NCI-H82 (cell line): ENCODE measurements at places on chromosomes 5 and 9.

GRCh38 chr9:6915635-6916034, 157.9 kb downstream of the KDM4C start:
- peak; percentile 8 for DNase-seq

DNA sequence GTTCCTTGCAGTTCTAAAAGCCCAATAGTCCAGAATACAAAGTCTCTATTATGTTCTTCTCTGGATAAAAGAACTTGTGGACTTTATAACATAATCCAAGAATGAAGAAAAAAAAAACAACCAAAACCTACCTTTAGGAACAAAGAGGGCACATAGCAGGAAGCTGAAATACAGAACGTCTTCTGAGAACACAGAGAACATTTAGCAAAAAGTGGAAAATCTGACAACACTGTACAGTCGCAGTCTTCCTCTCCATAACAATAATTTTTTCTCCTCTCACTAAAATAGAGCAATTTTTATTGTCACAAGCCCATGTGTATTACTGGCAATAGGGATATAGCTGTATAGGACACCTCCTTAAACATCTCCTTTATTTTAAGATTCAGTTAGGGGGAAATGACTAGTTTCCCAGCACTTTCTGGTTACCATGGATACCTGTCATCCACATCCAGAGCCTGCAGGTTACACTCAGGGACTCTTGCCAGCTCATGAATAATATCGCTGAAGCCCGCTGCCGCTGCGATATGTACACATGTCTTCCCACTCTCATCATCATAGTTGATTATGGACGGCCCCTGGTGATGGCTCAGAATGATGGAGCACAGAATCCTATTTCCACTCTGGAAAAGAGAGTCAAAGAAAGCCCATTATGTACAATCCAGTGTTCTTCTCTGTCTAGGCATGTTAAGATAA, 106.5 kb downstream of the ANKRD55 start:
- no peak for DNase-seq

DNA sequence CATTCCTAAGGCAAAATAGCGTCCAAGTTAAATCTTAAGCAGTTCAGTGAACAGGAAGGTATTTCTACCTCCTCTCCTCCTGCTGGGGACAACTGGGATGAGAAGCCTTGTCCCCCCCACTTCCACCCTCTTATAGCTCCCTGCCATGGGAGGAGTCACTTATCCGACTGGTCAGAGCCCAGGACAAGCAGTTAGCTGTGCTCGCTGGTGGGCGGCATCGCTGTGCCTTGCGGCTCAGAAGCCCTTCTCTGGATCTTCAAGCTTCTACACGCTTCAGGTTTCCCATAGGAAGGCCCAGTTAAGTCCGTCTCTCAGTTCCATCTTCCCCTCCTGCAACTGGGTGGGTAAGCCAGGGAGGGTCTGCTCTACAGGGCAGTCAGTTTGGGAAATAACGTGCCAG, 77.2 kb downstream of the PAX5 start:
- no peak for DNase-seq

DNA sequence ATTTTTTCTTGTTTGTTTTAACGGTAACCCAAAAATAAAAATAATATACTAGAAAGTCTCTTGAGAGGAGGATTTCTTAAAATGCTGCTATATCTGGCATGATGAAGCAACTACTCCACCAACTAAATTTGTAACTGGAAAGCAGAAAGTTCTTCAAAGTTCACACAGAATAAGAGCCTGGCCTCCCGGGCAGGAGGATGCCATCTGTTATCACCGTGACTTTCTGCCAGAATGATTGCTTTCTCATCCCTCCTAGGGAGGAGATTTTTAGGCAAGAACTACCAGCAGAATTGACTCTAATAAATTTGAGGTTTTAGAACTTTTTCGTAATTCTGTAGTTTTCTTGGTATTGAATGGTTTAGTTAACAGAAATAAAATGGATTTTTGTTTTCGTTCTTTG, 464.6 kb upstream of the ACTBL2 start:
- DNase-seq, result no peak

DNA sequence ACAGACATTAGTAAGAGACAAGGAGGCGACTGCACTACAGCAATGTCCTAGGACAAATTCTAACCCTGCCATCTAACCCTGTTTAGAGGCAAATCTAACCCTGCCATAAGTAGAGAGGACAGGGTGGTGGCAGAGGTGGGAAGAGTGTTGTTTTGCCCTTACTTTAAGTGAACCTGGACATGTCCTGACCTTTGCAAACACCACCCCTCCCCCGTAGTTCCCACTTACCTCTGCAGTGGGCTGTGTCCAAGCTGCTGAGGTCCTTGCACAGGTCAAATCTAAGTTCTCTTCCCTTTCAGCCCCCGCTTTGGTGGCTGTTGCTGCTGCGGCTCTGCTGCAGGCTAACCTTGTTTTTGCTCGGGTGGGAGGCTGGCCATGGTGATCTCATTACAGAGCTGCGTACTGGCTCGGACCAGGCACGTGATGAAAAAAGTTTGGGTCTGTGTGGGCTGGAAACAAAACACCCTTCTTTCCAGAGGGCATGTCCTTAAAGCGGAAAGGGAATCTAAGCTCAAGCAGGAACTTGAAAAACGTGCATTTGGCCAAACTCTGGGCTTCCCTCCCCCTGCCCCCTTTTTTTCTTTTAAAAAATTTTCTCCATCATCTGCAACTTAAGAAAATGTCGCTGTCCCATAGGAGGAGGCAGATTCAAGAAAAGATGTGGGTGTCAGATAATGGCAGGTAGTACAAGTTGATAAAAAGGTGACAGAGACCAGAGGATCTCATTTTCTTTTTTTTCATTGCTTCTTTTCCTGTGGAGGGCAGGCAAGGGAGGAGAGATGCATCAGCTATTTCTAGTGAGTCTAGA, at the start of gene FAXDC2:
FAXDC2 (minus strand) TSS at position 349 of the 808 bp plus-strand sequence. CDS start 12,425 bp downstream, outside the sequence.
- peak; percentile 44 for DNase-seq

DNA sequence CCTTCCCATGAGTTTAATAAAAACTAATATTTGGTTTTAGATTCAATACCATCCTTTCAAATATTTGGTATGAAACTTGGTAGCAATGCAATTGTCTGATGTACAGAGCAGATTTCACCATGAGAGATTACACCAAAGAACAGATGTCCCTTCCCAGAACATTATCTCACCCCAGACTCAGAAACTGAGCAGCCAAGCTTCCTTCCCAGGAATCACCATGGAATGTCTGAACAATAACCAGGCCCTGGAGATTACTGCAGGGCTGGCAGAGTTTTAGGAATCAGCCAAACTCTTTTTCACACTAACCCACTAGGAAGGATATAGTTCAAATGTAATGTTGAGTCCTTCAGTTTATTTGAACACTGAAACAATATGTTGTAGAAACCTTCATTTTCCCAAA, 23.9 kb downstream of the CLTA start:
- peak; percentile 82 for DNase-seq

DNA sequence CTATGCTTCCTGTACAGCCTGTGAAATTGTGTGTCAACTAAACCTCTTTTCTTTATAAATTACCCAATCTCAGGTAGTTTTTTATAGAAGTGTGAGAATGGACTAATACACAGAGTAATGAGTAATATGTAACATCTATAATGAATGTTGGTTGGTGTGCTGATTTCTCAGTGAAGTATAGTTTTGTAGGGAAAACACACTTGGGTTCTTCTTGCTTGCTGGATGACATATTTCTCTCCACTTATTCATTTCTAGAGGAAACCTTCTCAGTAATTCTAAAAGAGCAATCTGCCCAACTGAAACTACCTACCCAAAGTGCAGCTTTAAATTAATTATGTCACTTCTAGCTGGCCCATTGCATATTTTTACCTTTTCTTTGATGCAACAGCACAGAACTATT, 81.1 kb upstream of the RORB start:
- DNase-seq, result no peak

DNA sequence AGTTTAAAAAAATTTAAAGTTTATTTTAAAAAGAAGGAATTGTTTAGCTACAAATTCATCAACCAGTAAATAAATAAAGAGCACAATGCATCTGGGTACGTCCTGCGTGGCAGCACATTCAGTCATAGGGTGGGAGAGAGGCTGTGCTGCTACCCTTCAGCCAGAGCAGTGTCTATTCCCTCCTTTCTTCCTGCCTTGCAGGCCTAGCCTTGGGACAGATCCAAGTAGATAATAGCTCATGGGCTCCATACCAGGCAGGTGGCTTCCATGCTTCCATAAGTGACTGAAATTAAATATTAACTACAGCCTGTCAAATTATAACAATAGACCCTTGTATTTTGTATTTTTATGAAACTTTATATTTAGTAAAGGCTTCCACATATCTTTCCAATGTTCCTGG, 408.3 kb upstream of the RGMB start:
- DNase-seq, result no peak

DNA sequence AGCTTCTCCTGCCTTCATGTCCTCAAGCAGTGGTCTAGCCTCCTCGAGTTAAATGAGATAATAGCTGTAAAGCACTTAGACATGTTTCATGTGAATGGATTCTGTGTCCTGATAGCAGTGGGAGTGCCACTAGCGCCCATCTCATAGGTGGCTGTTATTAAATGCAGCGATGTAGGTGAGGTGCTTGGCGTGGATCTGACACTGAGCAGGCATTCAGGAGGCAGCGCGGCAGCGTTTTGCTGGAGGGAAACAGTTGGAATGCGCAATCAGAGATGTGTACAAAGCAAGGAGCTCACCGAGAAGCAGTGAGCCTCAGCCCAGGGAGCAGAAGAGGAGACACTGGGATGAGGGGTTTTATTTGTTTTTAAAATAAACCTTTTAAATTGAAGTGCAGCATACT, 106.6 kb downstream of the RGS3 start:
- DNase-seq, result no peak

DNA sequence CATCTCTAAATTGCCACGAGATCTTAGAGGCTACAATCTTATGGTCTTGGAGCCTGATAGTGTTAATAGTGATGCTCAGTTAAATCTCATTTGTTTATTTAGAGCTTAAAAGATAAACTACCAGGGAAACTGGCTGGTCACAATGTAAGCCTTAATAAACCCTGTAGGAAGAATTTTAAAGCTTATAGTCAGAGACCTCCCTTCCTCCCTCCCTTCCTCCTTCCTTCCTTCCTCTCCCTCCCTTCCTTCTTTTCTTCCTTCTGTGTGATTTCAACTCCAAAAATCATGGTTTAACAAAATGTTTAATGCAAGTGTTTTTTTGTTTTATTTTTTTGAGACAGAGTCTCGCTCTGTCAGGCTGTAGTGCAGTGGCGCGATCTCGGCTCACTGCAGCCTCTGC, 14.9 kb upstream of the FAM240B start:
- DNase-seq, result no peak

GRCh38 chr5:82150559-82150958, 127.6 kb downstream of the RPS23 start:
- no peak for DNase-seq

- DNase-seq, result no peak
Measured at GRCh38 chr5:107875833-107876232, 205.1 kb upstream of the EFNA5 start.

- no peak for DNase-seq
Measured at GRCh38 chr5:108280248-108280647, 101.7 kb downstream of the FBXL17 start.

- no peak for DNase-seq
Measured at GRCh38 chr9:130665431-130666392, 1.3 kb downstream of the PRDM12 start.

DNA sequence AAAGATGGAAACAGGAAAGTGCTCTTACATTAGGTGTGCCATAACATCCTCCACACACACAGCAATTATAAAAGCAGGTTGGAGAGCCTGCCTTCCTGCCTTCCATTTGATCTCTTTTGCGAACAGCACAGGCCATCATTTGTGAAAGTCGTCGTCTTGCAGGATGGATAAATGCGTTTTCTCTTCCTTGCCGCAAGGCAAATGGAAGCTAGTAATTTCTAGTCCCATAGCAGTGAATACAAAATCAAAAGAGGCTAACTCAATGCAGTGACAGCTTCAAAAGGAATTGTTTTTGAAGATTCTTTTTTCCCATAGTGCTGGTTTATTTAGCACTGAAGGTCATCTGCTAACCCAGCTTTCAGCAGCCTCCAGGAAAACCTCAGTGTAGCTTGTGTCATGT, 178.8 kb downstream of the GIN1 start:
- no peak for DNase-seq

DNA sequence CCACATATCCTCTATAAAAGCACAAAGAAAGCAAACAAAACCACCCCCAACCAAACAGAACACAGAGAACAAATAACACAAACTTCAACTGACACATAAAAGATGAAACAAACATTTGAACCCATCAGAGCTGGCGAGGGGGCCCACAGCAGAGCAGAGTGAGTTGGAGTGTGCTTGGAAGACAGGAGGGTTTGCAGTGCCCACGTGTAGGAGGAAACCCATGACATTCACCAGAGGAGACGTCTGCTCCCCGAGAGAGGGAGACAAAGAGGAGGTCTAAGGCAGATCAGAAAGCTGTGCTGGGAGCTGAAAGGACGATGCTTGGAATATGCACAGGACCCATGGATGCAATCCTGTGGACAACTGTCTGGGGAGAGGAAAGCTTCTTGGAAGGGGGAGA, 27.0 kb downstream of the MRPL36 start:
- DNase-seq, result peak; percentile 40

DNA sequence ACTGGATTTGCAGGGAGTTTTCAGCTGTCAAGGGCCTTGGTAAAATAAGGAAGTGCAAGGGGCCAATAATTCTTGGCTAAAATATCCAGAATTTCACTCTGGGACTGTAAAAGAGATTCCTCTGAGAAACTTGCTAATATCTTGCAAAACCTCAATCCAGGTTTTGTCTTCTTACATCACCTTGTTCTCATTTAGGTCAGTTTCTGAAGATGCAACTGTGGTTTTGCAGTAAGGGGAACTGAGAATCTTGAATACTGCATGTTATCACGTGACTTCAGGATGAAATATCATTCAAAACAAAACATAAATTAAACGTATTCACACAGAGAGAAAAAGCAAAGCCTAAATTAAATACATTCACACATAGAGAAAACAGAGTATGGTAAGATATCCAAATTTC, 35.0 kb upstream of the RIC1 start:
- no peak for DNase-seq

DNA sequence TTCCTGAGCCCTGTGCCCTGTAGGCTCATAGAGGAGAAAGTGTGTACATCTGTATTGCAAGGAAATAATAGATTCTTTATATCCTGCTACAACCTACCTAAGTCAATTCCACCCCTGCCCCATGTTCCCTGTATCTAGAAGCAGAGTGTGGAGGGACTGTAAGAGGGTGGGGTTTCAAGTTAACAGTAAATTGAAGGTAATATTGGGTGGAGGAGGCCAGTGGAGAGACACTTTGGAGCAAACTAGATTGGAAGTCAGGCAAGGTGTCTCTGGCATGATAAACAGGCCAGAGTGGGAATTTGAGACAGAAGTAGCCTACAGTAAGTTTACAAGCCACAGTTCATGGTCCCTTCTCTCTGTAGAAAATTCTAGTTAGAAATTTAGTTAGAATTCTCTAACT, 2.3 kb upstream of the HEMGN start:
- no peak for DNase-seq

DNA sequence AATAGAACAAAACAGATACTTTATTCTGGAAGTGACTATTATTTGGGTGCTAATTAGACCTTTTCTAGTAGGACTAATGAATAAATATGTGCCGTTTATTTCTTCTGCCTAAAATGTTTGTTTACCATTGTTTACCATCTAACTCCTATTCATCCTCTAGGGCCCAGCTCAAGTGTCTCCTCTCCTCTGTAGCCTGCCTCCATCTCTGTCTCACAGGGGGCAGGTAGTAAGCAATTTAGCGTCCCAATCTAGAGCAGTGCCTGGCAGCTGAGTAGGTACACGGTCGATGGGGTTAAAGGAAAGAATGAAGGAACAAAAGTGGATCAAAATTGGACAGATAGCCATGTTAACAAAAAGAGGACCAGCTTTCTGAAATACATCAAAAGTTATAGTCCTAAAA, 230.9 kb downstream of the SLF1 start:
- DNase-seq, result no peak

GRCh38 chr5:72624641-72625236, 117.5 kb upstream of the ZNF366 start:
- DNase-seq, result no peak
